Stimulated activated CD4-positive, alpha-beta T cell treated with anti-CD3 and anti-CD28 coated beads, TNF-alpha, amount 100 ng/mL, for 4 hours (primary cell): ENCODE measurements at places on chromosomes 6 and 20.

DNA sequence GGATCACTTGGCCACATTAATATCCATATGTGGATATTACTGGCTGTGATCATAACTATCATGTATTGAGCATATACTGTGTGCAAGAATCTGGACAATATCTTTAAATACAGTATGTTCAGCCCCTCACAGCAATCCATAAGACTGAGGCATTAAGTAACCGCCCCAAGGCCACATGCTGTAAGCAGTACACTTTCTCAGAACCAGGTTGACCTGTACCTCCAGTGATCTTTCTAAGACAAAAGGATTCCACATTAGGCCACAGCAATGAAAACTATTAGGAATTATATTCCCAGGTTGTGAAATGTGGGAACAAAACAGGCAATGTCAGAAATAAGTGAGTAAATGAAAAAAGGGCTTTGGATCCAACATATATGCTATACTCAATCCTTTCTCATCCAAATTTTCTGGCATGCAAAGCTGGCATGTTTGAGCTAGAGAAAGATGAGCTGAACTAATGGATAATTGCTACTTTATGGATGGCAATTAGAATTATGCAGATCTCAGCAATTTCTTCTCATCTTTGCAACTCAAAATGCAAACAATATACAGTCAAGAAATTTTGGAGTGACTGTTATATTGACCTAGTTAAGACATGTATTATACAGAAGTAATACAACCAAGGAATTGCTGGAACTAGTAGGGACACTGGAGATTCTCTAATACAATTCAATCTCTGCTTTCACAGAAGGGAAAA, 86.9 kb downstream of the KIF6 start:
- no peak for DNase-seq

- no peak for DNase-seq
These were observed 231.2 kb upstream of the PMEPA1 start for GRCh38 chr20:57940868-57941522.

GRCh38 chr20:25239387-25240370, 8.2 kb upstream of the PYGB start:
- no peak for DNase-seq

DNA sequence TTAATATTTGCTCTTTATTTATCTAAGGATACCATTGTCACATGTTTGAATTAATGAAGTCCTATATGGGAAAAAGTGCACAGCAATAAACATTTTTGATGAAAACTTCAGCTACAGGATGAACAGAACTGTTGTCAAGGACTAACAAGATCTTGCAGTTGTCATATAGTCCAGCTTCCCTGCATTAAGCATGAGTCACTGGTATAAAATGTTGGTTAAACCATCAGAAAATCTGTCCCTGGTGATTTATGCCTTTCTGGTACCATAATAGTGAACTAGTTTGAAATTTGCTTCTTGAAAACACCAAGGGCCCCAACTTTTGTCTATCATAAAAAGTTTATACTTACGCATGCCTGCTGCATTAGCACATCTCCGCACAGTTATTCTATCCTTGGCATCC, 60.4 kb upstream of the RSPO3 start:
- DNase-seq = no peak

DNA sequence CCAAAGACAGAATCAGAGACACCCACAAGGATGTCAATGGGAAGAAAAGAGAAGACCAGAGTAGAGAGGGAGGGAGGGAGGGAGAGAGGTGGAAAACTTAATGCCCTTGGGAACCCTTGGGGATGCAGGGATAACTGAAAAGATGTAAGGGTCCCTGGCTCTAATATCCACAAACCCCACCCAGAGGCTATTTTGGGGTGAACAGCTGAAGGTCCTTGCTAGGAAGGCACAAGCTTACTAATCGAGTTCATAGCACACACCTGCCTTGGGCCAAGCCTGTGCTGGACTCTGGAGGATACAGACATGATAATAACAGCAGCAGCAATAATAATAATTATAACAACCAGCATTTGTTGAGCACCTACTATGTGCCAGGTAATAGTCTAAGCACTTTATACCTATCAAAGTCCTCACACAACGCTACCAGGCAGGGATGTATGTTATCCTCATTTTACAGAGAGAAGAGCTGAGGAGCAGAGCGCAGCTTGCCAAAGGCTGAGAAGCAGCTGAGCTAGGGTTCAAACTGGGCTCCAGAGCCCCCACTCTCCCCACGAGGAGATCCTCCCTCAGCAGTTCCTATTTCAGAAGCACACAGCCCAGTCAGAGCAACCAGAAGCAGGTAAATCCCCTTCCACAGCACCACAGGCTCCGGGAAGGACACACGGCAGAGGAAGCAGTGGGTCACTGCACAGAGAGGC, 174.2 kb downstream of the ANKRD60 start:
- no peak for DNase-seq

- no peak for DNase-seq
These were observed 116.3 kb downstream of the KHDC1L start for GRCh38 chr6:73108949-73109348.
